Stimulated activated CD4-positive, alpha-beta T cell treated with anti-CD3 and anti-CD28 coated beads, Interleukin-4, amount 100 ng/mL, for 48 hours (primary cell): ENCODE measurements at places on chromosomes 4 and X.

DNA sequence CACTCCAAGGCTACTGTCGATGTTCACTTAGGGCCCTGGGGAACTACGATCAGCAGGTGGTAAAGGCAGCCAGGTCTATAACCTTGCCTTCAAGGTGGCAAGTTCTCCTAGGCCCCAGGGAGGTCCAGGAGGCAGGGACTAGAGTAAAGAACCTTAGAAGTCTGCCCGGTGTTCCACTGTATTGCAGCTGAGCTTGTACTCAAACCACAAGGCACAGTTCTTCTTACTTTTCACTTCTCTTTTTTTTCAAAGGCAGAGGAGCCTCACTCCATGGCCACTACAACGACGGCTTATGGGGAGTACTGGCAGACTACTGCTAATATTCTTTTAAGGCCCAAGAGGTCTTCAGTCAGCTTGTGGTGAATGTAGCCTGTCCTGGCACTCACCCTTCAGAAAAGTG is 78.8 kb upstream of the GPR174 start:
- no peak for DNase-seq

- no peak for DNase-seq
Measured at GRCh38 chr4:168759321-168759720, 250.7 kb downstream of the CBR4 start.

GRCh38 chr4:147840838-147841738 is 109.2 kb downstream of the ARHGAP10 start:
- no peak for DNase-seq

DNA sequence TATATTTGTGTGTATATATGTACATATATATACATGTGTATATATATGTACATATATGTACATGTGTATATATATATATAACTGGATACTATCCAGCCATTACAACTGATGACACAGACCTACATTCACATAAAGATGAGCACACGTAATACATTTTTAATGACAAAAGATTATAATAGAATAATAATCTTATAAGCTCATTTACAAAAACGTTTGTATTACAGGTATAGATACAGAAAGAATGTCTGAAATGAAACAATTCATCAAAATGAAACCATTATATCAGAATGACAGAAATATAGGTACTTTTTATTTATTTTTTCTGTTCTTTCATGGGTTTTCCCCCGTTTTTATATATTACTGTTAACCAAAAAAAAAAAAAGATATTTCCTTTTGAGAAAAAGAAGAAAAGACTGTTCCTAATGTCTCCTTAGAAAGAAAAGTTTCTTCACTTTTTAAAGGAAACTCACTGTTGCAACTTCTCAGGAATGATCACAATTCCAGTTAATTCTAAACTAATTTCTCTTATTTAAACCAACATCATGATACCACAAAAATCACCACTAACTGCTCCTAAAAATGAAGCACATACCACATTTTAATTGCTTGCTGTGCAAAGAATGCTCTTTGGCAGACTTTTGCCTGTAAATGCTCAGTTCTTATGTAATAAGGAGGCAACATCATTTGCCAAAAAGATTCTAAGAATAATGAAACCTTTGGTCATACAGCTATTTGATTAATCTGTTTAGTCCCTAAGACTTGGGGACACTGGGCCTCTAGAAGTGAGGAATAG is 18.9 kb downstream of the LEF1 start:
- DNase-seq, result no peak

- DNase-seq, result no peak
Measured at GRCh38 chr4:5259471-5259870, 208.2 kb downstream of the STK32B start.

DNA sequence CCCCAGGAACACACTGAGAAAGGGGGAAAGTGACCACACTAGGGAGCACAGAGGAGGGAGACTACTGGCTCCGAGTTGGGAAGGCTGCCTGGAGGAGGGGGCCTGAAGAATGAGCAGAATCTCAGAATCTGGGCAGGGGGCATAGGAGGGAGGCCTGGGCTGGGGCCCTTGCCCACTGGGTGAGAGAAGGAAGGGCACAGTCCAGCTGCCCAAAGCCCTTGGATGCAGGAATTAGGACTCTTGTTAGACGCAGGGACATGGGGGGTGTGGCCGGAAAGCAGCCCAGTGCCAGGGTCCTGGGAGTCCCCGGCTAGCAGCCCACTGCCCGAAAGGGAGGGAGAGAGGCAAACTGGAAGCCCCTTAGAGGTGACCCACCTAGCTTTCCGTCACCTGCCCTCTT is 1.9 kb upstream of the DUSP9 start:
- no peak for DNase-seq

DNA sequence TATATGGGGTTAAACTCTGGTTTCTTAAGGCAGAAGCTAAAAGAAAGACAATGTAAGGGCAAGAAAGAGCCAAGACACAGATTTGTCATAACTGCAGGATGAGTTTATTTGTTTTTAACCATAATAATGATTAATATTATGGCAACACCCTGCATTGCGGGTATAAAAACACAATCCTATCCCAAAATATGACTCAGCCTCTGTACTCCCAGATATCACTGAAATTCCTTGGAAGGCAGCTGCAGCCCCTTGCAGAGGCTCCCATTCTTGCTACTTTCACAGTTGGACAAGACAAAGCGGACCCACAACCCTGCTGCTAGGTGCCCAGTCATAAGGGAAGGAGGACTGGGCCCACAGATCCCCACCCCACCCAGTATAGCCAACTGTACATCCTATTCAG is 20.4 kb upstream of the FGF16 start:
- DNase-seq, result no peak

GRCh38 chr4:73685052-73685451 is 55.3 kb upstream of the CXCL8 start:
- DNase-seq, result no peak

GRCh38 chr4:83851261-83852084 is 315.6 kb downstream of the GPAT3 start:
- DNase-seq, result no peak

DNA sequence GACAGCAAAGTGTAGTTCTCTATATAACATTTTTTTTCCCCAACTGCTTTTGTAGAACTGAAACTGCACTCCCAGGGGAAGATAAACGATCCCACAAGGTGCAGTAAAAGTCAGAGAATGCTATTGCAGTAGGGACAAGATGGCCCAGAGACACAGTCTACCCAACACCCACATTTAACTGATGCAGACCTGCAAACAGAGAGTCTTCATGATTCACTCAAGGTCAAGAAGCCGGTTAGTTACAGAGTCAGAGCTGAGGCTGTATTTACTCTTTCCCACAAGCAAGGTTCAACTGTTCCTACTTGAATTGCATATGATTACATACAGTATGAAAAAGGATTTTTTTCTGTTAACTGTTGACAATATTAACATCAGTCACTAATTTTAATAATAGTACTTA is 654.6 kb downstream of the IL1RAPL1 start:
- no peak for DNase-seq

DNA sequence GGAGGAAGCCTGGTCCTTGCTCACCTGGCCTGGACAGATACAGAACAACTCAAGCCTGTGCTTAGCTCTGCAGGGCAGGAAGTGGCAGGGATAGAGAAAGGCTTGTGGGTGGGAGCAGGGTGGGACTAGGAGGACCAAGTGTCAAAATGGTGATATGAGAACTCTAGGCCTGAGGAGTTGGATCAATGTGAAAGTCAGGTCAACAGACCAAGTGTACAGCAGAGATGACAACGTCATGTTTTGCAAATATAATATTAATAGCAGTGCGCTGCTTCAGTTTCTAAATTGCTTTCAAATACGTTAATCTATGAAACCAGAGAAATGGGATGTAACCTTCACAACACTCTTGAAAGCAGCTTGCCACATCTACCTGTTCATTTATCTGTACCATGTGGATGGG is 114.2 kb upstream of the MAP3K15 start:
- DNase-seq, result no peak

DNA sequence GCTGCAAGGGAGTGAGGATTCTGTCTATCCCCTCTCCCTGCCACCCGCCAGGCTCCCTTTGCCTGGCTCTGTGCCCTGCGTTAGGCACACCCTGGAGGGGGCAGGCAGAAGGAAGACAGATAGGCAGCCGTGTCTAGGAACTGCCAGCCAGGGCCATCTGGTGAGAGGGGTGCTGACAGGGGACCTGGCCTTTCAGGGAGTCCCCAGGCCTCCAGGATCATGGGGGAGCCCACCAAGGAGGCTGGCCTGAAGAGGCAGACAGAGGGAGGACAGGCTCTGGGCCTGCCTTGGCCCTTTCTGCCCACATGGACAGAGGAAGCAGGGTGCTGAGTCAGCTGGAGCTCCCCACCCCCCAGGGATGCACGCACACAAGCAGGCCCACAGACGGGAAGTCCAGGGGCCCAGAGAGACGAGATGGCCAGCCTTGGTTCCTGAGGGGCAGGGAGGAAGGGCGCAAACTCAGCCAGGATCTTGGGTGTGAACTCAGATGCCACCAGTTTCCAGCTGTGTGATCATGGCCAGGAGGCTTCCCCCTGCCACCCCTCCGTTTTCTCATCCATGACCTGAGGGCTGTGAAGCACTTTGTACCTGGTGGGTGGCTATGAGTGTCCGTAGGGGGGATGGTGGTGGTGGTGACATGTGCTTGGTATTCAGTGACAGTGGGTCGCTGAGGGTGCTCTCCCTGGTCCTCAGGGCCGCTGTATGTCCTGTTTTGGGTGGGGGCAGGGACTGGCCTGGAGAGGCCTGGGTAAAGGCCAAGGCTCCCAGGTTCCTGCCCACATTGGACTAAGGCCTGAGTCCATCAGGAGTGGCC is 1.8 kb downstream of the SH3BP2 start:
- no peak for DNase-seq

- DNase-seq, result peak; percentile 19
Measured at GRCh38 chrX:43557792-43558191, 98.3 kb upstream of the MAOA start.

GRCh38 chrX:152445926-152446325 is 5.2 kb downstream of the GABRA3 start:
- DNase-seq, result no peak

DNA sequence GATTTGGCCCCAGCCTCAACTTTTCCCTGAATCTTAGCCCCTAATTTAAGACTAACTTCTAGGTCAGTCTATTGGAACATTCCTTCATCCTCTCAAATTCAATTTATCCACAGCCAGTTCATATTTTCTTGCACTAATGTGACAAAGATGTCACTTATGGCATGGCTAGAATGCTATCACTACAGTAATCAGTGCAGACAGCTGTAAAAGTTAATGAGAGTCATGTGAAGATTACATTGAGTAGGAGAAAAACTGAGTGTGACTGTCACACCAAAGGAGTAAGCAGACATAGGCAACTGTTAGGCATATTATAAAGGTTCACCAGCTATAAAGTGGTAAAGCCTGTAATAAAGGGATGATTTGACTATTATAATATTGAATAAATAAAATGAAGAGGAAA is 42.6 kb downstream of the GABRG1 start:
- DNase-seq, result no peak
